AG09319 (cell line): ENCODE measurements at places on chromosomes 5 and 9.
A peak's percentile ranks its signal among the peaks of the same experiment; 100 is the strongest.

DNA sequence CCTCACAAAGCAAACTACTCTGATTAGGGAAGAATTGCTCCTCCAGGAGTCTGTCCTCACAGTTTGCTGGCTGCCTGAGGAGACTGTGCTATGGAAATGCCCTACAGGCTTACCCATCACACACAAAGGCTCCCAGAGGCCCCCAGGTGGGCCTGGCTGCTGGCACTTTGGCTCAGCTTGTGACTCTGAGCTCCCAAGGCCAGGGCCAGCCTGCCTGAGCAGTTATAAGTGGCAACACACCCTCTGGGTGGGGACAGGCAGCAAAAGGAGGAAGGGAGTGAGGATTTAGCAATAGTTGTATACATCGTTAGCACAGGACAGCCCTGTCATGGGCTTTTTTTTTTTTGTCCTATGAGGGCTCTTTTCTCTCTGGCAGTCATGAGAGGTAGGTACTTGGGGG lies 103.5 kb downstream of the DAPK1 start:
- no peak for DNase-seq

GRCh38 chr5:143055596-143056338 lies 285.6 kb downstream of the ARHGAP26 start:
- no peak for DNase-seq

DNA sequence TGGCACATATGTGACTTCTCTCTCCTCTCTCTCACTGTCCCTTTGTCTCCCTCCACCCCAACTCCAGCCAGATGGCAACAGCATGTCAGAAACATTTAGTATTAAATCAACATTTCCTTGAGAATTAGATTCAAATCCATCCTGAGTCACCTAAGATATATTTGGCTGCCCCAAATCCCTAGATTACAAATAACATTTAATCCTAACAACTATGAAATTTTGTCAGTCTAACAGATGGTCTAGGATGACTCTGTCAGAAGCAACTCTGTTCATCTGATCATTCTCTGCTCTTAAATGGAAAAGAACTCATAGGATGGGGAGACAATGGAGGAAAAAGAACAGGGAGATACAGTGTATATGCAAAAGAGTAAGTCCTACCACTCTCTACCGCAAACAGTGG lies 201.2 kb downstream of the TSSK1B start:
- DNase-seq: no peak

GRCh38 chr5:148984345-148984744 lies 78.5 kb downstream of the SH3TC2 start:
- no peak for DNase-seq

DNA sequence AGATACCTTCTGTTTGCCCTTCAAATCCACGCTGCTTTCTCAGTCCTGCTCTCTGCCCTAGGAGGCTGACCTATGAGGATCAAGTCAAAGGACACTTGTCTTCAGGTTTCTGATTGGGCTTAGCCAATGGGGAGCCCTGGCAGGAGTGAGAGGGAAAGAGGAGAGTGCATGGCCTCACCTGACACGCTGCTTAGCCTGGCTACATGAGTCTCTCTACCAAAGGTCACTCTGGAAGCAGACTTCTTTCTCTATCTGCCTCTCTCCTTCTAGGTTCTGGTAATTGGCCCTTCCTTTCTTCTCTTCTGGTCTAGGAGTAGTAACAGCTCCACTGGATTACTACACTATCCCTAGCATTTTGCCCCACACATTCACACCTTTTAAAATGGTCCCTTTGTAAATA lies 13.1 kb downstream of the ARSB start:
- DNase-seq: no peak

GRCh38 chr5:77871946-77872345 lies 95.8 kb upstream of the TBCA start:
- no peak for DNase-seq

DNA sequence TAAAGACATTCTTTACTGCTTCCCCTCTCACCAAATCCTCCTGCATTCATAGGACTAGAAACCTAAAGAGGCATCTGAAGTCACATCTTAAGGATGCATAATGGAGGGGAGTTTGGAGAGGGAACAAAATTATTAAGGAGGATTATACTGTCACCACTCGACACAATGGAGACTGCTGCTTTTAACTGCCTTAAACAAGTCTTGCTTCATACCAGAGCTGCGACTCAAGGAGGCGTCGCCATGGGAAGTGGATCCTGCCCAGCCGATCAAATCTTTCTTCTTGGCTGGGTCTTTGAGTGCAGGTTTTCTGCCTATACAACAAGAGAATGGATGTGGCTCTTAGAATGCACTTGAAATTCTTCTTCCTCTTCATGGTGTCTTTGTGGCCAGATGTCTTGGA lies 66.7 kb upstream of the FOXE1 start:
- DNase-seq: no peak

DNA sequence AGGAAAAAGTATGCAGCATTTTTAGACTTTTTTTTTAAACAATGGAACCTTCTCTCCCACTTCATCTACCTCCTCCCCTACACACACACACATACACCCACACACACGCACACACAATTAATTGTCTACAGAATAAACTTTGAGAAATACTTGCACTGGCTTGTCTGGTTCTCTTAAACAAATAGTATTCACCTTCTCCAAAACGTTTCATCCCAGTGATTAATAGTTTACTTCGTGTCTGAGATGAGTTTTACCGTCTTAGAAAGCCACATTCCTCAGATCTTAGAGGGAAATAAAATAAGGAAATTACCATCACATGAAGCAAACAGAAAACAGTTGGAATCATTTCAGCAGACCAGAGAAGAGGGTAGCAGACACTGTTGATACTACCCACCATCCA lies 570.6 kb upstream of the CLINT1 start:
- no peak for DNase-seq

GRCh38 chr9:100591639-100592412 lies 13.9 kb downstream of the CAVIN4 start:
- no peak for DNase-seq

DNA sequence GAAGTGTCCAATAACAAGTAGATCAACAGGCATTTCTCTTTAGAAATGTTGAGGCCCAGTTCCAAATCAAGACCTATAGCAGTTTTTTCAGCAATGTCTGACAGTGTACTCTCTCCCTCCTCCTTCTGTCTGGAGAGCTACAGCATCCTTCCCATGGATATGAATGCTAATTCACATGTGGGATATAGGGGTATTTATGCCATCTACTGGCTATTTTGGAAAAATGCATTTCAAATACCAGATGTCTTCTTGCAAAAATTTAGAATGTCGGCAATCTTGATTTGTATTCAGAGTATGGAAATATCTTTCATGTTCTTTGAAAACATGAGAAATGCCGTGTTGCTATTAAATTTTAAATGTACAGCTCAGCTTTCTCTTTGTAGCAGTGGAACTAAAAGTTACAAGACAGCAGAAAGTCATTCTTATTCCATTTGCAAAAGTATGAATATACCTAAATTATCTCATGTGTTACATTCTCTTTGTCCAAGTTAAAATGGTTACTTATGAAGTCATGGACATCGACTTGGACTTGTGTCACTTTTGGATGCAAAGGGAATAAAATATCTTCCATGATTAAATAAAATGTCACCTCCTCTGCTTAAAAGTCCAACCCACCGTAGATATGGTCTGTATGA lies 647.8 kb downstream of the TAF11L14 start:
- DNase-seq: peak; percentile 27

DNA sequence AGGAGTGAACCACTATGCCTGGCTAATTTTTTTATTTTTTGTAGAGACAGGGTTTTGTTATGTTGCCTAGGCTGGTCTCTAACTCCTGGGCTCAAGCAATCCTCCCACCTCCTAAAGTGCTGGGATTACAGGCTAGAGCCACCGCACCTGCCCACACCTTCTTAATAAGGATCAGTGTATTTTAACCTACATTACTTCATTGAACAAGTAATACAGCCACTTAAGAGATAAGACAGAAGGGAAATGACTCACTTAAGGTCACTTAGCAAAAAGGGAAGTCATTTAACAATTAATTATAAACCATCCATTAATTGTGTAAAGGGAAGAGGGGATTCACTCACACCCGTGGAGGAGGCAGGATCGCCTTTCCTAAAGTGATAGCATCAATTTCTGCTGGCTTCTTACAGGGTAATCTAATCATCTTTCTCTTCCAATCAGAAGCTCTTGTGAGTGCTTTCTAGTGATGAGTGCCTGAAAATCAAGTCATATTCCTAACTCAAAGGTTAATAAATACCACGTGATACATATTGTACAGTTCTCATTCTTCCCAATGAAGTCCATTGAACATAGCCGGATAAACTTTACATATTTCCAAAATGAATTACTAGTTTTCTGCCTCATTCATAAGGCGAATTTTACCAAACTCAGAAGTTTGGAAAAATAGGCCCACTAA lies 3.5 kb downstream of the FBXW11 start:
- no peak for DNase-seq

GRCh38 chr5:168681556-168682183 lies 102.5 kb upstream of the PANK3 start:
- no peak for DNase-seq

- peak; percentile 7 for DNase-seq
Observed at GRCh38 chr9:115395511-115396021, 277.6 kb upstream of the TNC start.

- DNase-seq: no peak
Observed at GRCh38 chr9:110821064-110821463, 152.5 kb downstream of the MUSK start.

DNA sequence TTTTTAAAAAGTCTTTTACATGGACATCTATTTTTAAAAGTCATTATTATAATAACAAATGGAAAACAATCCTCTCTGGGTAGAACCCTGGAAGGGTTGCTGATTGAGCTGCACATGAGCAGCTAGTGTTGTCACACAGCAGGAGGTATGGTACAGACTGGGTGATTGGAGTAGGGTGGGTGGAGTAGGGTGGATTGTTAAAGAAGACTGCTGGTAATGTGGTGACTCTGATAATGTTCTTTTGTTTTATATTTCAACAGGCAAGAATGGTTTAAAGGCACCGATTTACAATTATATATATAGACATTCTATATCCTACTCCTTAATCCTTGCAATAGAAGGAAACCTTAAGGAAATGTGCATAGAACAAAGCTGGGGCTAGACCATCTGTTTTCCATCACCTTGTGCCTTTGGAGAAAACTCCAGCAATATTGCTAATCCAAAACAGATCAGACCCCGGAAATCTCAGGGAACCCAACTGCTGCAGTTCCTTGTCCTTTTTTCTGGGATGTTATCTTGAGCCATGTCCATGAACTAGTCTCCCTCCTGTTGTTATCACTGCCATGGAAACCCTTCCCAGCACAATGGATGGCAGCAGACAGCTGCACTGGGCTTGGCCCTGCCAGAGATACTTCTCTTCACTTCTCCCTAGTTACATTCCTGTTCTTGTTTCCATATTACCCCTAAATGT lies 129.7 kb downstream of the YIPF5 start:
- DNase-seq: no peak

- DNase-seq: no peak
Observed at GRCh38 chr5:152140347-152140746, 215.7 kb upstream of the GLRA1 start.

GRCh38 chr5:82365744-82366228 lies 87.6 kb upstream of the RPS23 start:
- DNase-seq: no peak

- DNase-seq: no peak
Observed at GRCh38 chr5:61586096-61587084, 254.3 kb downstream of the ZSWIM6 start.

DNA sequence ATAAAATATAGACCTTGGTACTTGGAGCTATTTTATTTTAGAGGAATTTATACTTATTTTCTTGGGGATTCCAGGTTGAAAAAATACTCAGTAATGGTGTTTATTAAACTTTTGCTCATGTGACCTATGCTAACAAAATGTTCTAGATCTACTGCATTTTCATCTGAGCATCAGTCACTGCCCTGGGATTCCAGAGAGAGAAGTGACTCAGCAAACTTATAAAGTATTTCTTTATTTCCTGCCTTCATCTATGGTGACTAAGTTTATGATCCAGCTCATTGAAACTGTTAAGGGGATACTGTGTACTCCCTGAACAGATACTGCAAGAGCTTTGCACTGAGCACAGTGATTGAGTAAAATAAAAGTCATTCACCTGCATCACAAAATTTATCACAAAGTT lies 298.5 kb upstream of the CDH18 start:
- DNase-seq: no peak

DNA sequence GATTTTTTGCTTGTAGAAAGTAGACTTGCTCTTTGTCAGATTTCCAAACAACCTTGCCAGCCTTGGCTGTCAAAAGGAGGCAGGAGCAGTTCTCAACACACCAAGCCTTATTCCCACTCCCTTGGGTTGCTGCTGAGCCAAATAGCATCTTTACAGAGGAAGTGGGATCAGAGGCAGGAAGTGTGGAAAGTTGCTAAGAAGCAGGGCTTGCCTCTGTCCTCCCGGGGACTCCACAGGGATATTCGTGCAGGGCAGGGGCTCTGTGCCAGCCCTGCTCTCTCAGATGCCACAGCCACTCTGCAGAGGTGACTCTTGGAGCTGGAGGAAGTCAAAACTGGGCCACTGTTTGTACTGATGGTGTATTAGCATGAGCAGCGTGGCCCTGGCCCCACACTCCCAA lies 24.3 kb downstream of the PTPDC1 start:
- no peak for DNase-seq

GRCh38 chr5:74421377-74421776 lies 219.2 kb downstream of the ENC1 start:
- no peak for DNase-seq

GRCh38 chr5:107546719-107547118 lies 124.0 kb downstream of the EFNA5 start:
- no peak for DNase-seq

DNA sequence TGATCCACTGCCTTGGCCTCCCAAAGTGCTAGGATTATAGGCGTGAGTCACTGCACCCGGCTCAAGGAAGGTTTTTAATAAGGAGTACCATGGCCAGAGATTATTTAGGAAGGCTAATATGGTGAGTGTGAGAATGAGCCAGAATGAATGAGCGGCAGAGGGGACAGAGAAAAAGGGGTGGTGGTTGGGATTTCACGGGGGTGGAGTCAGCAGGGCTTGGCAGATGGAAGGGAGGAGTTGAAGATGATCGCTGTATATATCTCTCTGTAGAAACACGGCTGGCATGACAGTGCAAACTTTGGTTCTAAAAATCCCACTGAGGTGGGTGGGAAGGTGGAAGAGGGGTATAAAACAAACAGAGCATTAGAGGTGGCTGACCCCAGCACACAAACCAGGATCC lies 176.7 kb upstream of the TBC1D2 start:
- no peak for DNase-seq

DNA sequence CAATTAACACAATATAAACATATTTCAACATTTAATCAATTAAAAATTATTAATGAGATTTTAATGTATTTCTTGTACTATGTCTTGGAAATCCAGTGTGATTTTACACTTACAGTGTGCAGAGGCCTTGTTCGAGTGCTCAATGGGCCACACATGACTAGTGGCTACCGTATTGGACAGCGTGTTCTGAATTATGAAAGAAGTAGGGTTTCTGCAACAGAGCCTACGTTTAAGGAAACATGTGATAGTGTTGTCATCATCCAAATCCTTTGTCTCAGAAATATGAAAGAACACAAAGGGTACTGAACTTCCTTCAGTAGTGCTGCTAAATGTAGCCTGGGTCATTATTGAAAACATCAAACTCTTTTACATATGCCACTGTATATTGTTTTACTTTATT lies 29.5 kb downstream of the NPR3 start:
- no peak for DNase-seq
